ENCODE measurements at places on chromosomes 7 and 10.

DNA sequence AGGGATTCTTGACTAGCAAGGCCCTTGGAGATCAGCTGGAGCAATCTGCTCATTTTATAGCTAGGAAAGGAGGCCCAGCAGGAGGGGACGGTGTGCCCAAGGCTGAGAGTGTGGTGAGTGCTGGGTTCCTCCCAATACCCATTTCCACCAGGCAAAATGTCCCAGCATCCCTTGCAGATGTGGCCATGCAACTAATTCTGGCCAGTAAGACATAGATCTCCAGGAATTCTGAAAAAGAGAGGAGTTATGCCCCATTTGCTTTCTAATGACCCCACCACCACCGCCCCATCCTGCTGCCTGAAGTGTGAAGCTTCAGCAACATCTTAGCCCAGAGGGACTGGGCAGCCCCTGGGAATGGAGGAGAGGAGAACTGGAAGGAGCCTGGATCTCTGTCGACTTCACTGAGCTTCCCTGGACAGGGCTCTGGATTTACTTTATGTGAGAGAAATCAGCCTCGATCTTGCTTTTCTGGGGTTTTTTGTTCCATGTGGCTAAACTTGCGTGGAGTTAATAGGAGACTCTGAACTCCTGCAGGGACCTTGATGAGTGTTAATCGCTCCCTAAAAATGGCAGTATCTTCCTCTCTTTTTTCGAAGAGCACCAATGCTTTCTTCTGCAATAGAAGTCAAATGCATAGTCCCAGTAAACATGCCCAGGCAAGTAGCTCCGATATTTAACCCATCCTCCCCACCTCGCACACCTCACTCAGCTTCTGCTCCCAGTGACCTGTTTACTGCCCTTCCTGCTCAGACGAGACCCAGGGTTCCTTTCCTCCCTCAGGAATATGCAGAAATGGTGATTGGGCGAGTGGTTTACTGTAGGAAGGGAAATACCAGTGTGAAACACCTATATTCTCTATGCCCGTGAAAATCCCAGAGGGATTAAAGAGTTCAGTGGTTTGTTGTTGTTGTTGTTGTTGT is 127.5 kb upstream of the GPR26 start:
- DNase-seq: peak; percentile 33

GRCh38 chr10:78765726-78766335 is 302.9 kb upstream of the ZMIZ1 start:
- no peak for DNase-seq

DNA sequence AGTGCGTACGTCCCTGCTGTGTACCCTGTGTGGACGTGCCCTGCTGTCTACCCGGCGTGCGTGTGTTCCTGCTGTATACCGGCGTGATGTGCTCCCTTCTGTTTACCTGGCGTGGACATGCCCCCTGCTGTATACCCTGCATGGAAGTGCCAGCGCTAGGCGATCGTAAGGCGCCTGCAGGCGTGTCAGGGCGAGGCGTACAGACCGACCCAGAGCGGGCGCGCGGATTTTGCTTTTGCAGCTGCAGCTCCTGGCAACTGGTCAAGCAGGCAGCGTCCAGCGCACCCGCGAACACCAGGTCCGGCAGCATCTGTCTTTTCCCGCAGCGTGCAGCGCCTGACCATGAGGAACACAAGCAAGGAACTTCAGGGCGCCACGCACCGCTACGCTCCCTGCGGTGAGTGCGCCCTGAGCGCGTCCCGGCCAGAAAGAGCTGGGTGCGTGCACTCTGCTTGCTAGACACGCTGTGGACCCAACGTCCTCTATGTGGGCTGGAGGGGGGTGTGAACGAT is 680 bp downstream of the C7orf57 start:
- no peak for DNase-seq

DNA sequence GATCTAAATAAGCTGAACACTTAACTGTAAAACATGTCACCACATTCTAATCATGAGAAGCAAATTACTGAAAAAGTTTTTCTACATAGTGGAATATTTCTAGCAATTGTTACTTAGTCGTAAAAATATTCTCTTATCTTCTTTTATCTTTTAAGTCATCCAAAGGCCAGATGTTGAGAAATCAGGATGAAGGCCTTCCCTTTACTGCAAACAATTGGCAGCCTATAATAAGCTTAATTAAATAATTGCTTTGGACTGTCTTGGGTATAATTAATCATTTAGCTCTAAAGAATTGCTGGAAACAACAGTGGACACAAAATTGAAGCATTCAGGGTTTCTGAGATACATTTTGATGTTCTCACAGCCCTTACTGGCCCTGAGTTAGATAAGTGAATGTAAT is 226.5 kb downstream of the FANK1 start:
- no peak for DNase-seq

DNA sequence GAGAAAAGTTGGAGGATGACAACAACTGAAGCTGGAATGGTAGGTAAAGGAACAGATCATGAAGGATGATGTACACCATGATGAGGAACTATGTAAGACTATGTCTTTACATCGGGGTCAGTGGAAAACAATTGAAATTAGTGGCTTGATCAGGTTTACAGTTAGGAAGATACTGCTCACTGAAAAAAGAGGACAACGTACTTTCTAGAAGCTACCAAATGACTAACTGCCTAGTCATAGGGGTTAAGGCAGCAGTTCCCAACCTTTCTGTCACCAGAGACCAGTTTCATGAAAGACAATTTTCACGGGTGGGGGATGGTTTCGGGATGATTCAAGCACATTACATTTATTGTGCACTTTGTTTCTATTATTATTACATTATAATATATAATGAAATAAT is 91.6 kb upstream of the ANKRD1 start:
- DNase-seq: no peak

DNA sequence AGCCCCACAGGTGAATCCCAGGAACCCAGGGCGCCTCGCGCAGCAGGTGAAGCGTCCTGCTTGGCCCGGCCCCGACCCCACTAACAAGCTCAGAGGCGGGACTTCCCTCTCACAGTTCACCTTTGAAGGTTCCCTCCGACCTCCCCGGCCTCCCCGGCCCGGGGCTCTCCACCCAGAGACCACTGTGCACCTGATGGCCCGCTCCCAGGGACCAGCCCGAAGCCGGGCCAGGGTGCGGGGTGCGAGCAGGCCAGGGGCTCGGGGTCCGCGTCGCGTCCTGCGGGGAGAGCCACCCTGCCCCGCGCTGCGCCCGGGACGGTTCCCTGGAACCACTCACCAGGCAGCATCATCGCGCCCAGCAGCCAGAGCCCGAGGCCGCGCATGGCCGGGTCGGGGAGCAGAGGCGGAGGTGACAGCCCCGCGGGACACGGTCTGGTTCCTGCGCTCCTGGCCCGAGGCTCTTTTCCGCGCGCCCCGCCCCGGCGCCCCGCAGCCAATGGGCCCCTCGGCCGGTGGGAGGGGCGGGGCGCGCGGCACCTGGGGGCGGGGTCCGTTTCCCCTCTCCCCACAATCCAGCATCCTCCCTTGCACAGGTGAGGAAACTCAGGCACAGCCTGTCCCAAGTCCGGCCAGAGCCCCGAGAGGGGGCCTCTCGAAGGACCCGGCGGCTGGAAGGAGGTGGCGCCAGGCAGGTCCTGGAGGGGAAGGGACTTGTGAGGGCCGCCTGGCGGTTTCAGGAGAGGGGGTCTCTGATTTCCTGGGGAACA is at the start of gene ADAM8:
ADAM8 (minus strand) TSS at position 434 of the 767 bp plus-strand sequence; CDS start at position 383, 51 bp downstream.
- DNase-seq: no peak

- DNase-seq: no peak
Measured at GRCh38 chr10:21368022-21368582, 157.4 kb downstream of the SKIDA1 start.

Data from MCF 10A (cell line).